Neural crest cell (in vitro differentiated cells): ENCODE measurements at places on chromosomes 5 and 9. TPM values are rescaled to one million over a fixed set of nuclear protein-coding genes. Genes with fewer than 3 reads are reported as not detected.
A peak's percentile ranks its signal among the peaks of the same experiment; 100 is the strongest.

- peak overlapping the region; percentile 80 for H3K4me3 ChIP-seq
- no peak for DNase-seq
- H3K36me3 ChIP-seq: no peaks in the 10 kb centered on the region
- no peak overlapping the region for H3K27ac ChIP-seq
- peaks cover 14% of the 10 kb centered on the region for H3K4me1 ChIP-seq
Measured at GRCh38 chr5:1111241-1111726, 579 bp downstream of the SLC12A7 start.

GRCh38 chr5:81268521-81269196 is 32.7 kb upstream of the ZCCHC9 start:
- peaks cover 10% of the 10 kb centered on the region for H3K4me1 ChIP-seq
- H3K36me3 ChIP-seq: peaks cover 31% of the 10 kb centered on the region
- no peaks in the 10 kb centered on the region for H3K27me3 ChIP-seq
- DNase-seq: no peak
- no peak overlapping the region for H3K4me3 ChIP-seq

ROR2 gene
- total RNA-seq: 12.4 and 14.9 TPM in 2 replicates

DNA sequence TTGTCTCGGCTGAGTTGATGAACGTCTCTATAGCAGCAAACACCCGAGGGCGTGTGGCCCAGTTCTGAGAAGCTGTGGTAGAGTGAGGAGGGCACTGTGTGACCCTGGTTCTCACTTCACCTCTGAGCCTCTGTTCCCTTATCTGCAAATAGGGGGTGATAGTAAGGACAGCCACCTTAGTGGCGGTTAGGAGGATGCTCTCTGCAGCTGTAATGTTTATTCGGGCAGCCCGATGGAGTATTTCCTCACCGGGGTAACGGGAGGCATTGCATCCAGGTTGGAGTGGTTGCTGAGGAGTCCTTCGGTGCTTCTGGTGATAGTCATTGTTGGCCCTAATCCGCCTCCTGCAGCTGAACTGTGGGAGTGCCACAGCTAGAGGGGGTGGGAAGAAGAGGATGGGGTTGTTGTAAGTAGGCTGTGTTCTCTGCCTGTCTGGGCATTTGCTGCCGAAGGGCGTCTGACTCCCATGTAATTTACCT is 13.9 kb downstream of the PRRC2B start:
- H3K4me1 ChIP-seq: peaks cover 73% of the 10 kb centered on the region
- no peaks in the 10 kb centered on the region for H3K27me3 ChIP-seq
- DNase-seq: no peak
- peak overlapping the region; percentile 29 for H3K27ac ChIP-seq

GRCh38 chr5:142320430-142320738 is 4.4 kb downstream of the SPRY4 start:
- DNase-seq: no peak
- H3K4me3 ChIP-seq: peak overlapping the region; percentile 83
- peak overlapping the region; percentile 54 for H3K27ac ChIP-seq
- H3K36me3 ChIP-seq: peaks cover 2% of the 10 kb centered on the region
- peaks cover 88% of the 10 kb centered on the region for H3K4me1 ChIP-seq
- peaks cover 2% of the 10 kb centered on the region for H3K27me3 ChIP-seq

DNA sequence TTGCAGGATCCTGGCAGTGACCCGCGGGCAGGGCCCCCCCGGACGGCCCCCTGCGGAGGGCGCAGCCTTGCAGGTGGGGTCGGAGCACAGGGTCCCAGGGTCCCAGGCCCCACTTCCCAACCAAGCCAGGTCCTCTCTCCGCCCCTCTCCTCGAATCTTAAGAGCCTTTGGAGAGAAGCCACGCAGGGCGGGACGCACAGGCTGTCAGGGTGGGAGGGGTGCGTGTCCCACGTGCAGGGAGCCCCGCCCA is 18.4 kb upstream of the EGFL7 start:
- no peaks in the 10 kb centered on the region for H3K27me3 ChIP-seq
- no peaks in the 10 kb centered on the region for H3K36me3 ChIP-seq
- H3K27ac ChIP-seq: no peak overlapping the region
- DNase-seq: no peak

GRCh38 chr5:22889720-22890119 is 36.6 kb upstream of the CDH12 start:
- no peak overlapping the region for H3K27ac ChIP-seq
- no peaks in the 10 kb centered on the region for H3K4me1 ChIP-seq
- H3K36me3 ChIP-seq: no peaks in the 10 kb centered on the region
- no peak overlapping the region for H3K4me3 ChIP-seq

PCDHGA10 gene
- 18.4 and 18.5 TPM in 2 replicates for total RNA-seq

DNA sequence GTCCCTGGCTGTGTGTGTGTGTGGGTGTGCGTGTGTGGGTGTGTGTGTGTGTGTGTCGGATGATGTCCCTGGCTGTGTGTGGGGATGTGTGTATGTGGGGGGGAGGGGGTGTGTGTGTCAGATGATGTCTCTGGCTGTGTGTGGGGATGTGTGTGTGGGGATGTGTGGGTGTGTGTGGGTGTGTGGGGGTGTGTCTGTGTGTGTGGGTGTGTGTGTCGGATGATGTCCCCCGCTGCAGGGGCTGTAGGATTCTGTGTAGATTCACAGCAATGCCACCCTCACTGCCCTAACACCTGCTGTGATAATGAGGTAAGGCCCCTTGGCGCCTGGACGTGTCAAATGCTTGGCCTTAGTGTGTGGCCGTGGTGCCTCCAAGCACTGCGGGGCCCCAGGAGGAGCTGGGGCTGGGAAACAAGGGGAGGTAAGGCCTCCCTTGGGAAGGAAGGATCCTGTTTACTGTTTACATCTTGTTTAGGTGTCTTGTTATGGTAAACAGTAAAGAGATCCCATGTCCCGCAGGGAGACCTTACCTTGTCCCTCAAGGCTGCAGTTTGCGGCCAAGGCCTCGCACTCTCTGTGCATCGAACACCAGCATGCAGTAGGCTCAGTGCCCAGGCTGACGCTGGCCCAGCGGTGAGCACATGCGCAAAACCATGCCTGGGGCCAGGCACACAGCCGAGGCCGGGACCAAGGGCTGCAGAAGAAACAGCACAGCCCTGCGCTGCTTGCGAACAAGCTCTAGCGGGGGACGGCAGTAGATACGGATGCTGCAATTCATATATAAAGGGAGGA is 24.1 kb downstream of the AHRR start:
- peaks cover 5% of the 10 kb centered on the region for H3K4me1 ChIP-seq
- DNase-seq: no peak
- no peak overlapping the region for H3K4me3 ChIP-seq
- peaks cover 3% of the 10 kb centered on the region for H3K36me3 ChIP-seq
- H3K27me3 ChIP-seq: peaks cover 39% of the 10 kb centered on the region

- H3K4me1 ChIP-seq: peaks cover 7% of the 10 kb centered on the region
- H3K27me3 ChIP-seq: peaks cover 4% of the 10 kb centered on the region
- no peaks in the 10 kb centered on the region for H3K36me3 ChIP-seq
- H3K27ac ChIP-seq: no peak overlapping the region
Measured at GRCh38 chr9:121362813-121363621, 7.0 kb downstream of the STOM start.

TMEM161B gene
- 16.7 and 16.9 TPM in 2 replicates for total RNA-seq

DNA sequence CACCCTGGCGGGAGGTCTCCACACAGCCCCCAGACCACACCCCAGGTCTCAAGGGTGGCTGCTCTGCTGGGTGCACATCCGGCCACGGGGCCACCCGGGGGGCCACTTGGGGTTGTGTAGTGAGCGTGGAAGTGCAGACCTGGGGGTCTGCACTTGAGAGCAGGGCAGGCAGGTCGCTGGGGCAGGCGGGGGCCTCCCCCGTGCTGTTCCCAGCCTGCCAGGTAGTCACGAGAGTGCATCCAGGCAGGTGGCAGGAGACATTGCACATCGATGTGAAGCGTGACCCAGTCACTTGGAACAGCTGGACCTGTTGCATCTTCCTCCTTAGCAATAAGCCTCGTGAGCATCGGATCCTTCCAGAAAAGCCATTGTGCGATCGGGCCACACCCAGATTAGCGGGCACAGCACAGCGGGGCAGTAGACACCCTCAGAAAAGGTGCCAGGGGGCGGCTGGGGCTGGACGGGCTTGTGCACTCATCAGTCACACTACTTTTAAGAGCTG is 4.8 kb upstream of the ENTPD8 start:
- H3K27ac ChIP-seq: no peak overlapping the region
- peaks cover 17% of the 10 kb centered on the region for H3K4me1 ChIP-seq
- H3K4me3 ChIP-seq: no peak overlapping the region
- DNase-seq: no peak
- H3K27me3 ChIP-seq: peaks cover 23% of the 10 kb centered on the region

DNA sequence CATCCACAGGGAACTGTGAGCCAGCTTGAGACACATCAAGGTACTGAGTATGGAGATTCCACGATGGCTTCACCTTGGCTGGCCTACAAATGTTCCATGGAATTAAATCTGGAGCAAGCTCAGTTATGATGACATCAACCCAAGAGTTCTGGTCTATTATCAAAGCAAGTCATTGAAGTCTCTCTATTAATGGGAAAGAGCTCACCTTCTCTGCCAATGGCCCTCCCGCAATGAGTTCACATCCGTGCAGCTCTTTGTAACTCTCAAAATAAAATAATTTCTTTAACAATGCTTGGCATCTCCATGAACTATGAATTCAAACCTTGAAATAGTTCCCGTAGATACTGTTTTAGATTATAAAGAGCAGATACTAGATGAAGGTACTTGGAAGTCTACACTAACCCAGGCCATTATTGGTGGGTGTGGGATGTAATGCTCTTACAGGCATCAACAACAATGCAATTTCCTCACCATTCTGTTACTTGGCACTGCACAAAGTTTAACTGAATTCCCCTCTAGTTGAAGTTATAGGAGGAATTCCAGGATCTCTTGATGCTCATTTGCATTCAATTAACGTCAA is 55.4 kb downstream of the ZNF474 start:
- H3K36me3 ChIP-seq: no peaks in the 10 kb centered on the region
- peaks cover 4% of the 10 kb centered on the region for H3K4me1 ChIP-seq

- peaks cover 23% of the 10 kb centered on the region for H3K27me3 ChIP-seq
- DNase-seq: no peak
- no peak overlapping the region for H3K4me3 ChIP-seq
- no peaks in the 10 kb centered on the region for H3K36me3 ChIP-seq
Measured at GRCh38 chr9:1096155-1096964, 46.2 kb downstream of the DMRT2 start.

- no peaks in the 10 kb centered on the region for H3K27me3 ChIP-seq
- no peak overlapping the region for H3K4me3 ChIP-seq
- H3K4me1 ChIP-seq: no peaks in the 10 kb centered on the region
- no peak for DNase-seq
- H3K36me3 ChIP-seq: no peaks in the 10 kb centered on the region
- no peak overlapping the region for H3K27ac ChIP-seq
Measured at GRCh38 chr5:96133341-96134079, 171.9 kb upstream of the ELL2 start.

GRCh38 chr5:17346811-17347210 is 129.4 kb downstream of the BASP1 start:
- DNase-seq: no peak
- H3K4me1 ChIP-seq: no peaks in the 10 kb centered on the region
- no peaks in the 10 kb centered on the region for H3K27me3 ChIP-seq
- no peaks in the 10 kb centered on the region for H3K36me3 ChIP-seq

DNA sequence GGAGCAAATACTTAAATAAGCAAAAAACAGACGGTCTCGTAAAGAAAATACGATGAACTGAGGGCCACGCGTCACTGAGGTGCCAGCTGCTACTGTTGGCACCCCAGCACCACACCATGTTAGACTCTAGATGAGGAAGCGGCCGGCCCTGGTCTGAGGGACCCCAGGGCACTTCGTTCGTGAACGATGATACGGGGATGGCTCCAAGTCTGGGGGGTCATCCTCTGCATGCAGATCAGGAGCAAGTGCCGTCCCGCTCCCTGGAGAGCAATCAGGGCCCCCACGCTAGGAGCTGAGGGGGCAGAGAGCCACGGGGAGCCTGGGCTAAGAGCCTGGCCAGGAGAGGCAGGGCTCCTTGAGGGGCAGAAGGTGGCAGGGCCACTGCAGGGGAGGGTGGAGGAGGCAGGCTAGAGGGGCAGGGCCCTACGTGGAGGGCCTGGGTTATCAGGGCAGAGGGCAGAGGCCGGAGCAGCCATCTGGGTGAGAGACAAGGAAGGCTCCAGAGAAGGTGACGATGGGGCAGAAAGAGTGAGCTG is 24.1 kb downstream of the SARDH start:
- H3K27ac ChIP-seq: peak overlapping the region; percentile 86
- H3K36me3 ChIP-seq: no peaks in the 10 kb centered on the region
- no peaks in the 10 kb centered on the region for H3K27me3 ChIP-seq
- peaks cover 16% of the 10 kb centered on the region for H3K4me1 ChIP-seq
- no peak for DNase-seq

GAS1 gene
- total RNA-seq: 23.3 and 24.6 TPM in 2 replicates

DNA sequence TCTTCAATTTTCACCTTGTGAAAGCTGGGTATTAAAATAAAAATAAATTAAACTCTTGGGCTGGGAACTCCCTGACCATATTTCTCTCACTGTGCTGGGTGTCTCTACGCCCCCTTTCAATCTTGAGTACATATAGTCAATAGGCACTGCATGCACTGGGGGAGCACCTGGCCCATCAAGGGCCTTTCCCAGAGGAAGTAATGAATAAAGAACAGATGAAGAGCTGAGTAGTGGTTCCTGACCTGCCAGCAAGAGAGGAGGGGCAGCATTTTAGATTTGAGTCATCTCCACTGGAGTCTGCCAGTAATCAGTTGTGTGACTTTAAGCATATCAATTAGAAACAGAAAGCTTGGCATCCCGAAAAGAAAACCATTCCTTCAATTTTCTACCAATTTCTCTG is 6.2 kb downstream of the MAPKAP1 start:
- no peak for DNase-seq
- H3K36me3 ChIP-seq: peaks cover 2% of the 10 kb centered on the region
- no peaks in the 10 kb centered on the region for H3K27me3 ChIP-seq
- H3K27ac ChIP-seq: no peak overlapping the region
- H3K4me1 ChIP-seq: peaks cover 22% of the 10 kb centered on the region

DNA sequence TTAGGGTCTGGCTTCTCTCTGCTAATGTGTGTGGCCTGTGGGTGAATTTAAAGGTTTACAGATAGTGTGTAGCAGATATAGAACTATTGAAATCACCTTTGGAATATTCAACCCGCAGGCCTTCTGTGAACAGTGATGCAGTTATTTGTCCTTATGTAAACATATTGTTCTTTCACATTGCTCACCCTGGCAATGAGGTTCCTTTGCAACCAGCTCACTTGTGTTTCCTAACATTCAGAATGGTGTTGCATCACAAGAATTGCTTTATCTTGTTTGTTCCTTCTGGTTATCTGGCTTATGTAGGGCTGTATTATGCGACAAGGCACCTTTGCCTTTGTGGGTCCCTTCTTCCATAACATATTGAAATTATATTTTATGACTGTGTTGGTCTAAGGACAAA is 370.3 kb downstream of the NNT start:
- no peak overlapping the region for H3K27ac ChIP-seq
- H3K4me3 ChIP-seq: no peak overlapping the region
- no peak for DNase-seq
- H3K4me1 ChIP-seq: peaks cover 6% of the 10 kb centered on the region

GRCh38 chr5:126594748-126595485 is at the start of gene ALDH7A1:
Gene ALDH7A1, minus strand, starts transcription at chr5:126595219. Its CDS starts 21 bp downstream, at chr5:126595198.
- DNase-seq: peak; percentile 91
- peak within 1 kb of the TSS; percentile 95 for H3K27ac ChIP-seq
- H3K4me3 ChIP-seq: peak within 1 kb of the TSS; percentile 90
- H3K27me3 ChIP-seq: no peaks in the 10 kb centered on the region

- DNase-seq: no peak
- peaks cover 3% of the 10 kb centered on the region for H3K27me3 ChIP-seq
- H3K27ac ChIP-seq: peak overlapping the region; percentile 81
- peaks cover 66% of the 10 kb centered on the region for H3K4me1 ChIP-seq
Measured at GRCh38 chr5:178288401-178289368, 56.1 kb upstream of the PHYKPL start.
